ENCODE measurements at places on chromosomes 2 and 18. TPM values are rescaled to one million over a fixed set of nuclear protein-coding genes. Genes with fewer than 3 reads are reported as not detected.

Gene ECEL1
- total RNA-seq: not detected

Gene KLHL41
- total RNA-seq: not detected

Gene KIAA2012
- total RNA-seq: not detected

Gene PLGLB1
- total RNA-seq: 2.7 TPM

Gene TTC32
- 27.9 TPM for total RNA-seq

Gene FRZB
- 0.15 TPM for total RNA-seq
